Stimulated activated naive CD8-positive, alpha-beta T cell treated with anti-CD3 and anti-CD28 coated beads, Interleukin-15, amount 100 ng/mL, for 72 hours (primary cell): ENCODE measurements at places on chromosomes 11 and 22.

DNA sequence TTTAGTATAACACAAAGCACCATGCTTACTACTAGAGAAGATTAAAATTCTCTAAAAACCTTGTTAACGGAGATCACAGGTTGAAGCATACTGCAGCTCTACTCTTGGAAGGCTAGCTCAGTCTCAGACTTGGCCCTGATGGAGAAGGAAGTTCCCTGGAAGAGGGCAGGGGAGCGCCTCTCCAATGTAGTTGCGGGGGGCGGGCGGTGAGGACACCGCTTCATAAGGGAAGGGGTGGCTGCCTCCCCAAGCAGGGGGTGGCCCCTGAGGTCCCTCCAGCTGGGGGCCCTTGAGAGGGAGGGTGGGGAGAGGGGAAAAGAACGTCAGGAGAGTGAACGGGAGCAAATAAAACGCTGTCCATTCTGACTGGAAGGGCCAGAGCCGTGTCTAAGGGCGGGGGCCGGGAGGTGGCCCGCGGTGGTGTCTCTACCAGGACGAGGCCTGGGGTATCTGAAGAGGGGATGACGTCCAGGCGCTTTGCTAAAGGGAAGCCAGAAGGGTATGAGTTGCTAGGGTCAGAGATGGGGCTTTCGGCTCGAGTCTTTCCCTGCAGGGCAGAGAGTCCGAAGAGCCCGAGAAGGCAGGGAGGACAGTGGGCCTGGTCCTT, 553 bp upstream of the USP47 start:
- DNase-seq: no peak

GRCh38 chr11:833114-833791, 501 bp downstream of the CD151 start:
- peak; percentile 61 for DNase-seq

DNA sequence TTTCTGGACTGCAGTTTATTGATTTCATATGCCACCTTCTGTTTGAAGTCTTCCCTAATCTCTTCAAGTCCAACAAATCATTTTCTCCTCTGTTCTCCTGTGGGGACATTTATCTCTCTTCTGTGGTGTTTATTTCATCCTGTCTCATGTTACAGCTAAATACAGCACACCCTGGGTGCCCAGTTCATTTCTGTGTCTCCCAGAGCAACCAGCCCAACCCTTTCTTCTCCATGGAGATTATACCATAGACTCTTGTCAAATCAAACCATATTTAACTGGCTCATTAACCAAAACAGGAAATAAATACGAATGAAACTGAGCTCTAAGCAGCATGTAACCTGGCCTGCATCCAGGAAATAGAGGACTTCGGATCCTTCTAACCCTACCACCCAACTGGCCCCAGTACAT, at the start of gene MS4A8:
Gene MS4A8, plus strand, starts transcription at position 329 of the 408 bp plus-strand sequence. CDS start 1,249 bp downstream, outside the sequence.
- DNase-seq: no peak

DNA sequence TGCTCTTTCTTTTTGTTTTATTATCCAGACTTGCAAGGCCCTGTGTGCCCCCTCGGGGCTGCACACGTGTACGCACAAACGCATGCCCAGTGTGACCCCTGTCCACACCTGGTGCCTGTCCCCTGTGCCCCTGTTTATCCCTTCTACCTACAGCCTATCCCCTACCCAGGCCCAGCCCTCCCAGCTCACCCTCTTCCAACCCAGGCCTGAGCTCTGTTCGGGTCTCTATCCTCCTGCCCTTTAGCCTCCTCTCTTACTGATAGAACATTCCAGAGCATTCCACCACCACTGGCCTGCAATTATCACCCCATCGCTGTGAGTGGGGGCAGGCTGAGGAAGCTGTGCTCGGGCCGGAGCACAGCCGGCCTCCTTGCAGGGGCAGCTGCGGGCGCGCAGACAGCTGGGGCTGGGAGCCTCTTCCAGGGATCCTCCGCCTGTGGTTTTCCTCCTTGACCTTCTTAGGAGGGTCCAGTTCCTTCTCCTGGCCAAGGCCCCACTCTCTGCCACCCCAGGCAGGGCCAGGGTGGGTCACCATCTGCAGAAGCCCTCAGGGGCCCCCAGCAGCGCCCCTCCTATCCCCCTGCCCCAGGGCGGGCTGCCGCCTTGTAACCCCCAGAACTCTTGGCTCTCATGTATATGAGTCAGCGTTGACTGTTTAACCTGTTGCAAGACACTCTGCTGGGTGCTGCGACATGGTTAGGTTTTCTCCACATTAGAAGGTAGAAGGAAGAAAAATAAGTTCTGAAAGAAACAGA, 41.8 kb upstream of the KCNQ1OT1 start:
- DNase-seq: no peak

- DNase-seq: no peak
Measured at GRCh38 chr11:103112364-103112763, 3.1 kb downstream of the DYNC2H1 start.

GRCh38 chr11:132463295-132464002, 1068.9 kb downstream of the OPCML start:
- DNase-seq: no peak

GRCh38 chr11:2425506-2425905, 18.8 kb downstream of the TRPM5 start:
- no peak for DNase-seq

- DNase-seq: no peak
Measured at GRCh38 chr11:58075781-58076180, 45.0 kb downstream of the OR6Q1 start.

- no peak for DNase-seq
Measured at GRCh38 chr11:47413908-47414684, 5.7 kb downstream of the SLC39A13 start.

GRCh38 chr11:20015529-20016427, 144.5 kb downstream of the DBX1 start:
- no peak for DNase-seq

DNA sequence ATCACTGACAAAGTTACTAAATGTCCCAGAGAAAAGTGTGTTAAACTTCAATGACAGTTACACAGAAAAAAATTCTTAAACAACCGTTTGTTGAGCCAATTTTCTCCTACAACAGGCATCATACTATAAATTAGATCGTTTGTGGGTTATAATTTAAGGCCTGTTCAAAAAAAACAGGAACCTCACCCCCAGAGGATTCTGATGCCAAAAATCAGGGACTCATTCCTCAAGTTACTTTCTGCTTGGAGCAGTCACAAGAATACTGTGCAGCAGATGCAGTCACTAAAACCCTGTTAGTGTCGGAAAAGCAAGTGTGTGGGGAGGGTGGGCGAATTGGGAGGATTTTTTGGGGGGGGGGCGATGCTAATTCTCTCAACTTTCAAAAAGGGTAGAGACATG, 657 bp downstream of the CWC15 start:
- DNase-seq: no peak

- DNase-seq: no peak
Measured at GRCh38 chr11:132704781-132705375, 827.4 kb downstream of the OPCML start.

- no peak for DNase-seq
Measured at GRCh38 chr11:116867619-116868018, 30.2 kb upstream of the APOA1 start.

DNA sequence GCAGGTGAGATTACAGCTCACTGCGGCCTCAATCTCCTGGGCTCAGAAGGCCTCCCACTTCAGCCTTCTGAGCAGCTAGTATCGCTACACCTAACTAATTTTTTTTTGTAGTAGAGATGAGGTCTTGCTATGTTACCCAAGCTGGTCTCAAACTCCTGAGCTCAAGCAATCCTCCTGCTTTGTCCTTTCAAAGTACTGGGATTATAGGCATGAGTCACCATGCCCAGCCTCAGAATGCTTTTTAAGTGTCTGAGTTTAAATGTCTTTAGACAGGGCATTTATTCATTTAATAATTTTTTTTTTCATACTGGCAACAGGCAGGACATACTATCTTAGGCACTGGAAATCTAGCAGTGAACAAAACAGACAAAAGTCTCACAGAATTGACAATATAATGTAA, 27.7 kb downstream of the LRP4 start:
- DNase-seq: no peak

GRCh38 chr22:46453006-46453828, 84.2 kb downstream of the CELSR1 start:
- DNase-seq: no peak

- no peak for DNase-seq
Measured at GRCh38 chr11:123428116-123428715, 1.9 kb upstream of the GRAMD1B start.

DNA sequence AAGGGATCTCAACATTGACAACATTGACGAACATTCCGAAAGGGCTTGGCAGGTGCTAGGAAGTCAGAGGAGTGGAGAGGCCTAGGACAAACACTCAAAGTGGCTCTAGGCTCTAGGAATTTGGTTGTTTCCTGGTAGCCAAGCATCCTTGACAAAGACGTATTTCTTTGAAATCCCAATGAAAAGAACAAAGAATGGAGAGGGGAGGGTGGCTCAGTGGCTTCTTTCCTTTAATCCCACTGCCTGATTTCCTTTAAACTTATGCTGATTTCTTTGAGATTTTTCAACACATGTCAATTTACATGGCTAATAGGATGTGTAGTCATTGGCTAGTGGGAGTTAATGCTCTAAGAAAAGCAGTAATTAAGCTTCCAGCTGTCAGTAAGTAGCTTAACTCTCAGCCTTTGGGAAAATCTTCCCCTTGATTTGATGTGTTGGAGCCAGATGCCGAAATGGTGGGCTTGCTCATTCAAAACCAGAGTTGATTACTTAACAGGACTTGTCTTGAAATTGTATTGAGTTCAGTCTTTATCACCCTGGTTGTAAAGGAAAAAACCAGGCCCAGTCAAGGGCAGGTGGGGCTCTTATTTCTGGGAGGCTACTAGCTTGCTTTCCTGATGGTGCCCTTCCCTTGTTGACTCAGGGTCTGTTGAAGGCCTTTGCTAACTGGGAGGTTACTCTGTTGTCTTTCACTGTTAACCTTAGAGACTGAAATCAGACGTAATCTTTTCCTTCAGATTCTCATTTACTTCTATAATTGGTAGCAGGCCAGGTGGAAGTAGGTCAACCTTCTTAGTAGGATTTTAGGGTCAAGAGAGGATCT, 44.6 kb upstream of the SORL1-AS1 start:
- DNase-seq: no peak

GRCh38 chr11:79264284-79264683, 176.5 kb downstream of the TENM4 start:
- DNase-seq: no peak

DNA sequence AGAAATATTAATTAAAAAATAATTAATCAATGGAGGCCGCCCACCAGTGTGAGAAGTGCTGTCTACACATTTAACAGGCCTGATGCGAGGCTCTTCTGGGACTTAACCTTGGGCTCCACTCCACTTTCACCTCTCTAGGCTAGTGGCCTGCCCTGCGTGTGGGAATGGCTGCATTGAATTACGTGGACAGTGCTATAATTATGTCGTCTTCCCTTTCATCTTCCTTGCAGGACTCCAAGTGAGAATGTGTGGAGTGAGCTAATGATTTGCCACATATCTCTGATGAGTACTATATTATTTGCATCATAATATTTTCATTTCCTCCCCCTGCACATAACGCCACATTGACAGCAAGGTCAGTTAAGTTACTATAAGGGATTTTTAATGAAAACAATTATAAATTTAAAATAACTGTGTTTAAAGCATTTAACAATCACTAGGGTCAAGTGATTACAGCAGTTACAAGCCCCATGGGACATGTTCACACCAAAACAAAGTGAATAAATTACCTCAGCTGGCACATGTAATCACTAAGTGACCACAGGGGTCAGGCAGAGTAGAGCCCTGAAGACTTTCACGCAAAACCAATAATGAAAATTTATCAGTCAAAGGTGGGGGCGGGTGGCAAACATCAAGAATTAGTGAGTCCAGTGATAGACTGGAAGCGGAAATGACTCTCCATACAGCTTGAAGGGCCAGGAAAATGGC, 63.5 kb downstream of the MPPED2 start:
- no peak for DNase-seq

- DNase-seq: no peak
Measured at GRCh38 chr11:68118706-68119448, 2.3 kb downstream of the CHKA start.
